ENCODE measurements at places on chromosomes 7 and 10.

DNA sequence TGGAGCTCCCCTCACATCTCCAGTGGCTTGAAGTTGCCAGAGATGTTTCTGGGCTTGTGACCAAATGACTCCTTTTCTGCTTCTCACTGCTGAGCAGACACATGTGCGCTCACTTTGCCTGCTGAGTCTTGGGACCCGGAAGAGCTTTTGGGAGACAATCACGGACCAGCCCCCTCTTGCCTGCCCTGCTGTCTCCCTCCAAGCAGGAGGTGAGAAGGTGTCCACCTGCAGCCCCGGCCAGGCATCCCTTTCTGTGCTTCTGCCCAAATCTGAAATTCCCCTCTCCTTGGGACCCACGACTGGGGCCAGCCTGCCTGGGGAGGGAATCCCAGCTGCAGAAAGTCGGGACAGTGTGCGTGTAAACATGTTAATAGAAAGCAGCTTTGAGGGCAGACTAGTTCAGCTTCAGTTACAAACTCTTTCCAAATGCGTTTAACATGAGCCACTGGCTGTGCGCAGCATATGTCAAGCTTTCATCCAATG lies 31.7 kb downstream of the HTRA1 start:
- DNase-seq: no peak

DNA sequence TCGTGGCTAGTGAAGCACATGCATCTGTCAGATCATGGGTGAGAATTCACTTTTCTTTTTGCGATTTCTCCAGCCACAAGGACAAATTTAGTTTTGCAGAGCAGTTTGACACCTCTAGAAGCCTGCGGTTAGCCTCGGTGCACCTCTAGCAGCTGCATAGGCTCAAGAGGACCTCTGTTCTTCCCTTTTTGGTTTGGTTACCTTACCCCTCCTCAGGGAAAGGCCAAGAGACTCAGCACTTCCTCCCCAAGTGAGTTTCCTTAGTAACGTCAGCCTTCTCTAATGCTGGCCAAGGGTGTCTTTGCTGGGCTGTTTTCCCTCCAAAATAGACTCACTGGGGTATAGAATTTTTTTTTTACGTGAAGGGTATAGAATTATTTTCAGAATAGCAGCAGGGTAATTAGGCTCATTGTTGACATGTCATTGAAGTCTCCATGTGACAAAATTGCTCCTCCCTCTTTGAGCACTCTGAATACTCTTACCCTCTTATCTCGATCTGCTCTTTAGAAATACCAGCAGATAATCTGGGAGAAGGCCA lies 97.8 kb downstream of the AUTS2 start:
- DNase-seq: no peak

DNA sequence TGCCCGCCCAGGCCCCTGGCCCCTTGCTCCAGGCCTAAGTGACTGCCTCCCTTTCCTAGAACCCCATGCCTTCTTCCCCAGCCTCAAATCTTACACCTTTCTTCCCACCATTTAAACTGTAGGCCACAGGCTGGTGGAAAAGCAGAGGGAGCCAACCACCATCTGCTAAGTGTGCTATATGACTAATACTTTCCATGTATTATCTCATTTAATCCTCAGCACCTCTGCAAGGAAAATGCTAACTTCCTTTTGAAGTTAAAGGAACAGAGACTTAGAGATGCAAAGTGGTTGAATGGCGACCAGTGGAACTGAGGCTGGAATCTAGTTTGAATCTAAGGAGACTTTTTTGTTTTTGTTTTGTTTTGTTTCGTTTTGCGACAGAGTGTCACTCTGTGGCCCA lies 17.8 kb upstream of the MTPAP start:
- DNase-seq: no peak

DNA sequence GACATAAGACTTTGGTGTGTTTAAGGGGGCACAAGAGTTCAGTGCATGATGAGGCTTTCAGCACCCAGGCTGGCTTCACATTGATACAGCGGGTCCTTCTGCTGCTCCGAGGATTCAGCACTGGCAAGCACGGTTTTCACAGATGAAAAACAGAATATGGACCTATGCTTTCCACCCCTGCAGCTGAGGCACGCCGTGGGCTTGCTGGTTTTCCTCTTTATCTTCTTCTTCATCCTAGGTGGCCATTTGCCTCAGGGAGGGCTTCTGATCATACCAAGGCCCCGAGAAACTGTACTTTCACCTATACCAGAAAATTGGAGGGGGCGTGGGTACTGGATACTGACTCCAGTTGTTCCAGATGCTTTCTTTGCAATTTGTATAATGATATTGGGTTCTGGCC lies 277.1 kb upstream of the ZNF32 start:
- DNase-seq: no peak

DNA sequence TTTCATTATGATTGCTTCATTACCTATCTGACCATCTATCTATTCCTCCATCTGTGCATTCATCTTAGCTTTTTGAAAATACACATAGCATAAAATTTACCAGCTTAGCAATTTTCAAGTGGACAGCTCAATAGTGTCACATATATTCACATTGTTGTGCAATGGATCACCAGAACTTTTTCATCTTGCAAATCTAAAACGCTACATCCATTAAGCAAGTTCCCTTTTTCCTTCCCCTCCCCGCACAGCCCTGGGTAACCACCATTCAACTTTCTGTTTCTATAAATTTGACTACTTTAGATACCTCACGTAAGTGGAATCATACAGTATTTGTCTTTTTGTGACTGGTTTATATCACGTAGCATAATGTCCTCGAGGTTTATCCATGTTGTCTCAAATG lies 78.0 kb upstream of the ADRB1 start:
- no peak for DNase-seq

- peak; percentile 9 for DNase-seq
Measured at GRCh38 chr7:115356139-115356746, 434.3 kb downstream of the MDFIC start.

DNA sequence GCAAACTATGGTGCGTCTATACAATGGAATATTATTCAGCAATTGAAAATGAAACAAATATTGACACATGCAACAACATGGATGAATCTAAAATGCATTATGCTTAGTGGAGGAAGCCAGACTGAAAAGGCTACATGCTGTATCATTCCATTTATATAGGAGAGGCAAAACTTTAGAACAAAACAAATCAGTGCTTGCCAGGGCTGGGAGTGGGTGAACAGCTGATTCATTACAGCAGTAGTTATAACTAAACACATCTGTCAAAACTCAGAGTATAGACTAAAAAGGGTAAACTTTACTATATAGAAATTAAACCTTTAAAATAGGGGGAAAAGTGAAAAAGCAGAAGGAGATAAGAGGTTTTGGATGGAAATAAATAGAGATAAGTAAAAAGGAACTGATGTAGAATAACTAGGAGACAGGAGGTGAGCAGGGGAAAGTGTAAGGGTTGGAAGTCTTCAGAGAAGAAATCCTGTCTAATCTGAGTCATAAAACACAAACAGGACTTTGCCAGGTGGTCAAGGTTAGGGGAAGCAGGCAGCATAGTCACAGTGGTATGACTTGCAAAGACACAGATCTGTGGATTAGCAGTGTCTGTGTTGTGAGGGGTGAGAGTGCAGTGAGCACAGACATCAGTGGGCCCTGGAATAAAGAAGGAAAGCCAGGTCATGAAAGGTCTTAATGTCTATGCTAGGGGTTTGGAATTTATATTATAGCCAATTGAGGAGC lies 349.8 kb downstream of the PHTF2 start:
- DNase-seq: no peak

DNA sequence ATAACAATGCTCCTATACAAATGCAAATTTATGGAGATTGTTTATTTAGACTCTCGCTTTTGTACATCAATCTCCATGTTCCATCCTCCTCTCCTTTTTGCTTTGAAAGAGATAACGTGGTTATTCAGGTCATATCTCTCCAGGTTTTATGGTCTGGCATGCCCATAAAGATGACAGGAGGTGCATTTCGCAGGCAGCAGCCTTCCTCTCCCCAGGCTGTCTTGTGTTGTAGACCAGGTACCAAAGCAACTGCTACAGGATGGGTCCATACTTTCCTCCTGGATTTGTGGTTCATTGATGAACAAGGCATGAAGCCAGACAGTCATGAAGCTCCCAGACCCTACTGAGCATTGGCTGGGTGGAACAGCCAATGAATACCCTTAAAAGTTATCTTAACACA lies 400.2 kb upstream of the NPVF start:
- no peak for DNase-seq

DNA sequence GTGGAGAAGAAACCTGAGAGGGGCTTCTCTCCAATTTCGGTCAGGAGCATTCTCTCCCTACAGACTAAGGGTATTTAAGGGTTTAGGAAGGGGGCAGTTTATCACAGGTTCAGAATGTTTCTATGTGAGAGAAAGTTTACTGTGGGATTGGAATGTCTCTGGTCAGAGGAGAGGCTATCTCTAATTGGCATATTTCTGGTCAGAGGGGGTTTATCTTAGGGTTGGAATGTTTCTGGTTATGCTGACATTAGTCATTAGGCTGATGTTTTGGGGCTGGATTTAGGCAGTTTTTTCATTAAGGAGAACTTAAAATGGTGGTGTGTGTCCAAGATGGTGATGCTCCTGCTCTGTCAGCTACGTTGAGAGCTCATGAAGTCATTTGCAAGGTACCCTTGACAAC lies 758.0 kb downstream of the TYW1 start:
- DNase-seq: no peak

DNA sequence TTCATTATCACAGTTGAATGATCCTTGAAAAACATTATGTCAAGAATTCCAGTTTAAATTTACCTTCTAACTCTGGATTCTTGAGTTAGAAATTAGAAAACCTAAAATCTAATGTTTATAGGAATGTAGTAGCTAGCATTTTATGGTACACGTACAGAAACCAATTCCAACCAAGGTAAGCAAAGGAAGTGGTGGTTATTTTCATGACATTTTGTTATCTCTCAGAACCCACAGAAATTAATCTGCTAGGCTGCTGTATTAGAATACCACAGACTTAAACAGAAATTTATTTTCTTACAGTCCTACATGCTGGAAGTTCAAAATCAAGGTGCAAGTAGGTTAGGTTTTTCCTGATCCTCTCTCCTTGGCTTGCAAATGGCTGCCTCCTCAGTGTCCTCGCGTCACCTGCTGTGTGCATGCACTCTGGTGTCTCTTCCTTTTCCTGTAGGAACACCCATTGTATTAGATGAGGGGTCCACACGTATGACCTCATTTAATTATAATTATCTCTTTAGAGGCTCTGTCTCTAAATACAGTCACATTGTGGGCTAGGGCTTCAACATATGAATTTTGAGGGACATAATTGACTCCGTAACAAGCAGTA lies 8.5 kb upstream of the CSTF2T start:
- no peak for DNase-seq

DNA sequence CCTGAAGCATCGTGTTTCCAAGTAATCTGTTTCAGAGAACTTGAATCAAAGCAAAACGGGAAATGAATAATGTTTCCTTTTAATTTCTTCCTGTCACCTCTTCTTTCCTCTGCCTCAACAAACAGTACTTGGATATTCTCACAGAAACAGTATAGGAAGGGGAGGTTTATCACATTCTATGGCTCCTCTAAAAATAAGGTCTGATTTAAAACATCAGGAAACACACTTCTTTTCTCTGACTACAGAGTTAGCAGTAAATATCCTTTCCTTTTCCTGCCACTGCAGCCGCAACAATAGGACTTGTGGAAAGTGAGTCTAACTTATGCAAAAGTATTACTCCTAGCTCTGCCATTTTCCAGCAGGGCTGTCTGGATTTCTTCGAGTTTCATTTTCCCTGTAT lies 62.3 kb downstream of the CH25H start:
- no peak for DNase-seq

DNA sequence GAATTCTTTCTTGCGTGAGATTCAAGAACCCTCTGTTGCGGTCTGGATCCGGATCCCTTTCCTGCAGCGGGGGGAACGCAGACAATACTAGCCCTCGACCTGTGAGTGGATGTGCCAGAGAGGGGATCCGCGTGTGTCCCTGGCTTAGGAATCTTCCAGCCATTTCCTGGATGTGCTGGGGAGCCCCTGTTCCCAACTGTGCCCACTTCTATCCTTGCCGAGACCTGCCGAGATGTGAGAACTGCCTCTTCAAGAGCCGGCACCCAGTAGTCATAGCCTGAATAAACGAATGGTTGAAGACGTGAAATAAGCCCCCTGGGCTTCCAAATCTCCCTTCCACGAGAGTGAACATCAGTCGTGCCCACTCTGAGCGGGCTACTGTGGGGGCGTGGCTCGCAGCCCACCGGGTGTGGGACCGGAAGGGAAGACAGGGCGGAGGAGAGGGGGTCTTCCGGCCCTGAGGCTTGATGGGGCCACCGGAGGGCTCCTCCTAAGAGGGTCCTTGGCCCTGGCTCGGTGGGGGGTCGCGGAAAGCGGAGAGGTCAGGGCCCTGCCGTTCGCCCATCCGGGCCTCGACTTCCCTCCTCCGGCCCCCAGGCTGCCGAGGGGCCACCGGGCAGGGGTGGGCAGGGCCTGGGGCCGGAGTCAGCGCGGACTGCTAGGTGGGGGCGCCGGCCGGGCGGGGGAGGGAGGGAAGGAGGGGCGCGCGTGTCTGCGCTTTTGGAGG lies 1.3 kb upstream of the CCDC136 start:
- no peak for DNase-seq

- DNase-seq: no peak
Measured at GRCh38 chr10:14439451-14440259, 108.9 kb upstream of the FRMD4A start.
